ENCODE measurements at places on chromosomes 13 and 19.

GRCh38 chr13:105426441-105426840, 1109.0 kb downstream of the EFNB2 start:
- DNase-seq, result no peak

GRCh38 chr13:33351319-33351718, 65.8 kb upstream of the STARD13 start:
- no peak for DNase-seq

- DNase-seq, result no peak
Measured at GRCh38 chr13:60655256-60655655, 258.2 kb downstream of the TDRD3 start.

- no peak for DNase-seq
Measured at GRCh38 chr19:54160854-54161253, 1.3 kb upstream of the LENG1 start.

GRCh38 chr19:13817615-13818371, 22.6 kb downstream of the ZSWIM4 start:
- no peak for DNase-seq

DNA sequence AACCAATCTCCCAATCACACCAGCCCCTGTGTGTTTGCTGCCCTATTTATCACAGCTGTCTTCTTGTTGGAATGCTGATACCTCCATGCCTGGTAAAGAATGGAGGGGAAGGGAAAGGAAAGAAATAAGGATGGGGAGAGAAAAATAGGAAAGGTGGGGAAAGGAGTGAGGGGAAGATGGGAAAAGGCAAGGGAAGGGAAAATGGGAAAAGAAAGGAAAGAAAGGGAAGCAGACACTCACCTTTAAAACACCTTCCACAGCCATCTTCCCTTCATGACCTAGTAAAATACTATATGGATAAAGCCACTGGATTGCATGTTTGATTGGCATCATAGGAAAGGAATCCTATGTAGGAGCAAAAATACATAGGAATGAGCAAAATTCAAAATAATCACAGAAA, 77.8 kb downstream of the VWA8 start:
- DNase-seq, result no peak

- DNase-seq, result no peak
Measured at GRCh38 chr13:48068036-48068435, 26.9 kb downstream of the MED4 start.

DNA sequence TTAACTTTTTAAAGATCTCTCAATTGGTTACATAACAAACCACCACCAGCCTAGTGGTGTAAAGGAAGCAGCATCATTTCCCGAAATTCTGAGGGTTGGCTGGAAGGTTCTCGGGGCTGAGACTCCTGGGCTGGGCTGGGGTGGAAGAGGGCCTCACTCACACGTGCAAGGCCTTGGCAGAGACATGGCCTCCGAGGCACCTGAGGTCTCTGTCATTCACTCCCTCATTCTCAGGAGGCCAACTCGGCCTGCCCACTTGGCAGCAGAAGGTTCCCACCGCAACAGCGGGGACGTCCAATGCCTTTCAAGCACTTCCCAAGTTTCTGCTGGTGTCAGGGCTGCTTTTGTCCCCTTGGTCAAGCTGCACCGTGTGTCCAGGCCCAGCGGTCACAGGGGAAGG, 18.6 kb upstream of the RASA3 start:
- DNase-seq, result no peak

DNA sequence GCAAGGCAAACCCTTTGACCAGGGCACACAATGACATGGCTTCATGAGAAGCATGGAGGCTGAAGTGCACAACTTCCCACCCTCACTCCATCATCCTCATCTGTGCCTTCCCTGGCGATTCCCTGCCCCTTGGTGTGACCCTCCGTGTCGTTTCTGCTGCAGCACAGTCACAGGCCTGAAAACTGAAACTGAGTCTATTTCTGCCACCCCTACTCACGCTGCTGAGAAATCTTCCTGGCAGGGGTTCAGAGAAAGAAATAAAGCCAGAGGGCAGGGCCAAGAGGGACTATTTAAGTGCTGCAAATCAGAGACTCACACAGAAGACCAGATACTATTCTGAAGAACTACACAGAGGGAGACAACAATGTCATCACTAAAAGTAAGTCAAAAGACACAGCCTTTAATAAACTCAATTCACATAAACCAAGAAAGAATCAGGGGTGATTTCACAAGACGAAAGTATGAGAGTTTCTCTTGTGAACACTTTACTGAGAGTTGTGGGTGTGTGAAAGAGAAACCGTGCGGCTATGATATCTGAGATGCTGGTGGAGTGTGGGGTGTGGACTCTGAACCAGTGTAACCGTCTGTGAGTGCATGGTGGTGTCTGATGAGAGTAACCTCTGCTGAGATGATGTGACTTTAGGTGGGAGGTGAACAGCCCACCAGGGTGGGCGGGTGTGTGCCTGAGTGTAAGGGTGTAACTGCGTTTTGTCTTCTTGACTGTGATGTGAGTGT, 23.5 kb downstream of the LGALS16 start:
- DNase-seq, result no peak

GRCh38 chr19:48533770-48534169, 18.2 kb upstream of the SULT2B1 start:
- no peak for DNase-seq

DNA sequence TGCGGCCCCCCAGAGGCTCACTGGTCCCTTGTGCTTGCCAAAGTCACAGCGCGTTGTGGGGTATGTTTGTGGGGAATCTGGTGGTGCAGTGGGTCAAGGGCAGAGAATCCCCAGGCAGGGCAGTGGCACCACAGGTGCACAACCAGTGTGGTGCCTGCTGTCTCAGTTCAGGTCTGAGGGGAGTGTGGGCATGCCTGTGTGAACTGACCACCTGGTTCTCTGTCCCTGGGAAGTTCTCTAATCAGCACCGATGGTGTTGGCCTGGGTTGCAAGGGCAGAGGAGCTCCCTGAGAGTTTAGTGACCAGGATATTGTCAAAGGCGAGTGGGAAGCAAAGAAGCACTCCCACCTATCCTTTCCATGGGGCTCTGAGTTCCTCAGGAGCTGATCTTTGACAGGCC, 37.7 kb downstream of the ACSBG2 start:
- DNase-seq, result no peak

- DNase-seq, result no peak
Measured at GRCh38 chr19:10871711-10872545, 575 bp downstream of the CARM1 start.

- no peak for DNase-seq
Measured at GRCh38 chr13:32878163-32878562, 138.1 kb upstream of the KL start.

GRCh38 chr19:45161738-45162607, 1.2 kb upstream of the NKPD1 start:
- DNase-seq, result no peak

GRCh38 chr19:55686311-55687050, 11.5 kb downstream of the EPN1 start:
- no peak for DNase-seq

GRCh38 chr13:74555276-74555625, 421.0 kb upstream of the KLF12 start:
- no peak for DNase-seq
